Activated CD4-positive, alpha-beta T cell treated with anti-CD3 and anti-CD28 coated beads for 36 hours (primary cell): ENCODE measurements at places on chromosomes 2 and 18. TPM values are rescaled to one million over a fixed set of nuclear protein-coding genes. Genes with fewer than 3 reads are reported as not detected.
A peak's percentile ranks its signal among the peaks of the same experiment; 100 is the strongest.

DNA sequence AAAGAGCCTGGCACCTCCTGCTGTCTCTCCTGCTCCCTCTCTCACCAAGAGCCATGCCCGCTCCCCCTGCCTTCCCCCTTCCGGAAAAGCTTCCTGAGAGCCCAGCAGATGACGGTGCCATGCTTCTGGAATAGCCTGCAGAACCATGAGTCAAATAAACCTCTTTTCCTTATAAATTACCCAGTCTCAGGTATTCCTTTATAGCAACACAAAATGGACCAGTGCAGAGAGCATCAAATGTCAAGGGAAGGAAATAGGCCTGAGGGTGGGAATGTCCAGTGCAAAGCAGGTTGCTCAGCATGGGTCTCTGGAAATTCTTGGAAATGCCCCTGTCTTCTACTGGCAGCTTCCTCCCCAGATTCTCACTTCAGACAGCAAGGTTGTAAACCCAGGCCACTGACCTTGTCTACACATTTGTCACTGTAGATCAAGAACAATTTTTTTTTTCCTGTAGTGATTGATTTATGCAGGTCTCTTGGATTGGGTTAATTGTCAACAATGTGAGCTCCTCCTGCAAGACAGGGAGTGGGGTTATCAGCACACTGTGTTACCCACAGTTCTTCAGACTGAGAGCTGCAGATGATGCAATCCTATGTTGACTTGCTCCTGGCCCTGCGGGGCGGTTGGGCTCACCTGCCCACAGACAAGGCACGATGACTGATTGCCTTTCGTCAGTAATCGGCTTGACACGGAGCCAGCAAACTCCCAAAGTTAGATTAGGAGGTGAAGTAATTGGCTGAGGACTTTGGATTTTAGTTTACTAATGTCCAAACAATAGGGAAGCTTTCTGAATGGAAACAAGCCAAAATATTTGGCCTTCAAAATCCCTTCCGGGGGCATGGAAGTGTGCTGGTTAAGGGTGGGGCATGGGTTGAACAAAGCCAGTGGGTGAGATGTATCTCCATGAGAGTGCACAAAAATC, 5.4 kb upstream of the BOD1L2 start:
- no peak overlapping the region for H3K4me3 ChIP-seq
- H3K4me1 ChIP-seq = no peaks in the 10 kb centered on the region
- DNase-seq = no peak
- no peaks in the 10 kb centered on the region for H3K36me3 ChIP-seq

DNA sequence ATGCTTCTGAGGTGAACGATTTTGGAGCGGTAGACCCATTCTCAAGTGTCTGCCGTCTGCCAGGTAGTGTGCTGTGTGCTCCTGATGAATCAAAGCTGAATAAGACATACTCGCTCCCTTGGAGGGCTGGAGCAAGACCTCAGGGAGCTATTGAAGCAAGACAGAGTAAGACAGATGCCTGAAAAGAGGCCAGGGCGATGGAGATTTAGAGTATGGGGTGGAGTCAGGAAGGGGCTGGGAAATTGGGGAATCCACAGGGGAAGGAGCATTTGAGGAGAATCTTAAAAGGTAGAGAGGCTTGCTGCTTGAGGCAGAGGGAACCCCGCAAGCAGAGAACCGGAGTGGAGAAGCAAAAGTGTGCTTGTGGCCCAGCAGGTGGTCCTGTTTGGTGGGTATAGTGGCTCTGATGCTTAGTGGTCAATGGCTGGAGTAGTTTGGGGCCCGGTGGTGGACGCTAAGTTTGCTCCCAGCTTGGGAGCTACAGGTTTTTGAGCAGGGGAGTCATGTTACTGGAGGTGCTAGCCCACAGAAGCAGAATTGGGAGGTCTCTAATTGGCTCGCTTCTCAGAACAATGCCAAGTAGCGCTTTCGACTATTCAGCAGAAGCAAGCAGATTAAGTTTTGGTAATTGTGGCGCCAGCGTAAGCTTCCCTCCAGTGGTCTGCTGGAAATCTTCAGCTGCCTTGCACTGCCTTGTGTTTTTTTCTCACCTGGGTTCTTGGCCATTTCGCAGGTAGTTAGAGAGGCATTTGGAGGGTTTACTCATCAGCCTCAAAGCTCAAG, 2.0 kb downstream of the CNNM4 start:
- no peaks in the 10 kb centered on the region for H3K27me3 ChIP-seq
- H3K4me1 ChIP-seq = peaks cover 49% of the 10 kb centered on the region
- H3K4me3 ChIP-seq = peak overlapping the region; percentile 75
- no peaks in the 10 kb centered on the region for H3K36me3 ChIP-seq

SYT4 gene
- total RNA-seq = not detected

SALL3 gene
- not detected for total RNA-seq

DYNC2LI1 gene
- 28.4 TPM for total RNA-seq
